Natural killer cell treated with Interleukin-12 subunit alpha and Interleukin-12 subunit beta and Interleukin-15 and Interleukin-18, amount 100 ng/mL, for 72 hours (primary cell): ENCODE measurements at places on chromosomes 2 and 18.

DNA sequence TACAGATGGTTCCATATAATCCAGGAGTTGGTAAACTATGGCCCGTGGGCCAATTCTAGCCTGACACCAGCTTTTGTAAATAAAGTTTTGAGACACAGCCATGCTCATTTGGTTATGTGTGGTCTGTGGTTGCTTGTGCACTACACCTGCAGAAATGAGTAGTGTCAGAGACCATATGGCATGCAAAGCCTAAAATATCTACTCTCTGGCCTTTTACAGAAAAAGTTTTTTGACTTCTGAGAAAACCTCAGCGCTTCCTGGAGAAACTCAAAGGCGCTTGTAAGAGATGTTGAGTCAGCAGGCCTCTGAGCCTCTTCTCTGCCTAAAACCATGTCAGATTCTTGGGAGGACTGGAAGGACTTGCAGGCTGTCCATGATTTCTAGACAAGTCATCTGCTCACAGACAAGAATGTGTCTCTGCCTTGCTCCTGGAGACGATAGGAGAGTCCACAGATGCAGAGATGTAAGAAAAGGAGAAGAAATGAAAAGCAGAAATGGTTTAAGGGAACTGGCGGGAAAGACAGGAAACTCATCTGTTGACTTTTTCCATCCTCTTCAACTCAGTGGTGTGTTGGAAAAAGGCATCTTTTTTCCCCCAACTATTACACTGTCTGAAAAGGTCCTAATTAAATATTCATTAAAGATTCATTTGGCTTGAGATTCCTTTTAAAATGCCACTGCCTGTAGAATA is 5.2 kb downstream of the TTC39C start:
- DNase-seq, result peak; percentile 84

DNA sequence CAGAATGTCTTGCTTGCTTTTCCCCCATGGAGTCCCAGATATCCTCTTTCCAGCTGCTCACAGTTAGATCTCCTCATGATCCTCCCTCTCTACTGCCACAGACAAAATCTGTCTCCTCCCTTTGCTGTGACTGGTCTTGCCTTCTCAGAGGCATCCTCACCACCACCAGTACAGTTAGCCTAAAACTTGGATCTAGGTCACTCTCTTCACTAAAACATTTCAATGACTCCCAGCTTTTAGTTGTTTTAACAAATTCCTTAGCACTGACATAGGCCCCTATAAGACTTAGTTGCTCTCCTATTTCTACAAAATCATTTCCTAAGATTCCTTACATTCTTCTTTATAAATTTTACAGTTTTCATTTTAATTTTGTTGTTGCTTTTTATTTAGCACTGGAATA is 734.2 kb upstream of the CHAC2 start:
- no peak for DNase-seq

GRCh38 chr18:8681196-8681595 is 24.2 kb upstream of the MTCL1 start:
- DNase-seq, result no peak

DNA sequence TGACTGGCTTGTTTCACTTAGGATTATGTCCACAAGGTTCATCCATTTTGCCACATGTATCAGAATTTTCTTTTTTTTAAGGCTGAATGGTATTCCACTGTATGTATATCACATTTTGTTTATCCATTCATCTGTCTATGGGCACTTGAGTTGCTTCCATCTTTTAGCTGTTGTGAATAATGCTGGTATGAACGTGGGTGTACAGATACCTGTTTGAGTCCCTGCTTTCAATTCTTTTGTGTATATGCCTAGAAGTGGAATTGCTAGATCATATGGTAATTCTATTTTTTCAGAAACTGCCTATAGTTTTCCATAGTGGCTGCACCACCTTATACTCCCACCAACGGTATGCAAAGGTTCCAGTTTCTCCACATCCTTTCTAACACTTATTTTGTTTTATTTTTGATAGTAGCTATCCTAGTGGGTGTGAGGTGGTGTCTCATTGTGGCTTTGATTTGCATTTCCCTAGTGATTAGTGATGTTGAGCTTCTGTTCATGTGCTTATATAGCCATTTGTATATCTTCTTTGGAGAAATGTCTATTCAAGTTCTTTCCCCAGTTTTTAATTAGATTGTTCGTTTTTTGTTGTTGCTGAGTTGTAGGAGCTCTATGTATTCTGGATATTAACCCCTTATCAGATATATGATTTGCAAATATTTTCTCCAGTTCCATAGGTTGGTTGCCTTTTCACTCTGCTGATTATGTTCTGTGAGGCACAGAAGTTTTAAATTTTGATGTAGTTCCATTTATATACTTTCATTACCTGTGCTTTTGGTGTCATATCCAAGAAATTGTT is 40.7 kb downstream of the TTC39C start:
- DNase-seq, result no peak

- DNase-seq, result no peak
Measured at GRCh38 chr2:60679036-60679780, 76.9 kb upstream of the PAPOLG start.

DNA sequence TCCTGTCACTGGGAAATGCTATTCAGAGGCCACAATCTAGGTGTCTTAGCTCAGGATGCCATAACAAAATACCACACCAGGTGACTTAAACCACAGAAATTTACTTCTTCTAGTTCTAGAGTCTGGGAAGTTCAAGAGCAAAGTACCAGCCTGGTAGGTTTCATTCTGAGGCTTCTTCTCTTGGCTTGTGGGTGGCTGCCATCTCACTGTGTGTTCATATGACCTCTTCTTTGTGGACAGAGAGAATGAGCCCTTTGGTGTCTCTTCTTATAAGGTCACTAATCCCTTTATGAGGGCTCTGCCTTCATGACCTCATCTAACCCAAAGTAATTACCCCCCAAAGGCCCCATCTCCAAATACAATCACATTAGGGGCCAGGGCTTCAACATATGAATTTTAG is 57.3 kb downstream of the RHOB start:
- DNase-seq, result no peak

DNA sequence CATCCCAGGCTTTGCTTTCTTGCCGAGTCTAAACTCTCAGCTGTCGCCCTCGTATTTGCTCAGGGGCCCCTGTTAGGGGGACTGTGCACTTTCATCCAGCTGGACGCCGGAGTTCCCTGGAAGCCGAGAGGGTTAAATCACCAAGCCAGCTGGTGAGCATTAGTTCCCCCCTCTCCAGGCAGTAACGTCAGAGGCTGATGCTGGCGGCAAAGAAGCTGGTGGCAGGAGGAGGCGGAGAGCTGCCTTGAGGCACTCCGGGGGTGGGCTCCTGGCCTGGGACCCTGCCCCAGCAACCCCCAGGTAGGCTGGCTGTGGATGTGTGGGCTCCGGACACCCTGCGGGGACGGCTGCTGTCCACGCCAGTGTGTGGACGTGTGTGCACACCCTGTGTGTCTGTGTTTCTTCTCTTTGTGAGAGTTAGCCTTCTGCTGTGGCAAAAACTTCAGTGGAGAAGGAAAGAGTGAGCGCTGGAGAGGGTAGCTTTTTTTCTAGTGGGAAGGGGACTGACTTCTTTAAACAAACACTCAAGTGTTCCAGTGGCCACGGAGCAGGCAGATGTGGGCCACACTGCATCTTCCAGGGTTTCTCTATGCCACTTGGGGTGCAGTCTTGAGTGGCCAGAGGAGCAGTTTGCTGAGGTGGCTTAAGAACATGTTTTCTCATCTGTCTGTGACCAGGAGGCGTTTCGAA is 84.7 kb downstream of the GLI2 start:
- DNase-seq, result peak; percentile 59

DNA sequence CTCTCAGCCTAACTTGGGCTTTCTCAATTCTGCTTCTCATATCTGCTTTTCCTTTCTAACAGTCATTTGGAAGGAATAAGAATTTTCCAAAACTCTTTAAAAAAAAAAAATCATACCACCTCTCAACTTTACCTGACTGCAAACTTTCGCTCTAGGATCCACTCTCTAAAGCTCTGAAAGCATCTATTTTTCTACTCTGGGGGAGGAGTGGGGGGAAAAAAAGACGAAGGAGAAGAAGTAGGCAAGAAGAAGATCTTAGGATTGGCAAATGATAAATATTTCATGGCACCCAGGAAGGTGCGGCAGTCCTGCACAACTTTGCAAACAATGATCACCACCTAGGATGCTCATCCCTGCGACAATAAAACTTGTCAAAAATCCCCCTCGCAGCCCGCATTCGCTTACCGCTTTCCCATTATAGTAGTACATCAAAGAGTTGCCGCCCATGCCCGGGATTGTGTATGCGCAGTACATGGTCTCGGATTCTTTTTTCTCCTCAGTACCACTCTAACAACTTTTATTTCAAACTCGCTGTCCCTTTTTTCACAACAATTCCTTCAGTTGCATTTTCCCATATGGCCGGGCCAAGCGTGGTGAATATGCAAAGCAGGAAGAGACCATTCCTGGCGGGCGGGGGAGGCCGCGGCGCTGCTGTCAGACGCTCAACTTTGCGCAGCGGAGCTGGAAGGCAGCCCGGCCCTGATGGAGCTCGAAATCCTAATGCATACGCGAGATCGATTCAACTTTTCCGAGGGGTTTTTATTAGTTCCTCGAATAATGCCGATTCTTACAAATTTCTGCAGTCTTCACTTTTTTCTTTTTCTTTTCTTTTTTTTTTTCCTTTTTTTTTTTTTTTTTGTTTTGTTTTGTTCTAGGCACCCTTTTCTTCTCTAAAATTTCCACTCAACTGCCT is 266.5 kb downstream of the TCF4 start:
- peak; percentile 82 for DNase-seq

GRCh38 chr18:57802213-57803102 is 657 bp downstream of the ATP8B1 start:
- no peak for DNase-seq

- no peak for DNase-seq
Measured at GRCh38 chr2:10514273-10514672, 66.1 kb upstream of the ODC1 start.

DNA sequence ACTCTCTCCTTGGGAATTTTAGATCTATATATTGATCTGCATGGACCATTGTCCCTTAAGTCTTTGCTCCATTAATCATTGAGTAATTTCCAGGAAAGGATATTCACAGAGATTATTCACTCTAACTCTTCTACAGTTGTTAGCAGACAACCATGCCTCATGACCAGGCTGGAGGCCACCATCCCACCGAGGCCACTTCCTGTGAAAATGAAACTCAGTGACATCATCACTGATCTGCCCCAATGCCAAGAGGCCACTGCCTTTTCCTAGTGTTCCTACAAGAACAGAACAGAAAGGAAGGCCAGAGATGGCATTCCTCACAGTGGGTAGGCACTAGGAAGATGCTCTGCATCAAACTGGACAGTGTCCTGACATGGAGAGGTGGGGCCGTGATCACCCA is 161.3 kb downstream of the DTNA start:
- no peak for DNase-seq

DNA sequence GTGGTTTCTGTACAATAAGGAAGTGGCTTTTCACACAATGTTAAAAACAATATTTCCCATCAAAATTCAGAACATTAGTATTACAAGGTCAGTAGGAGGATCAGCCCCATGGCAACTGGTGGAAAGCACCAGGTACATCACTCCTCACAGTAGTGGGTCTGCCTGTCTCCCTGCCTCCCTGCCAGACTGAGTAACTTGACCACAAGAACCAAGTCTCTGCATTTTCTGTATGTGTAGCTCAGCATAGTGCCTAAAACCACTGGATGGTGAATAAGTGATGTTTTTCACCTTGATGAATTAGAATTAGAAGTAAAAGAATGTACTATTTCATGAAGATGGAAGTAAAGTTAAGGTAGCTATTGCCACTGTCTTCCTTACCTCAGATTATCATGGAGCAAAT is 4.1 kb upstream of the WDR7 start:
- DNase-seq, result no peak

- DNase-seq, result no peak
Measured at GRCh38 chr18:2884706-2885285, 38.0 kb downstream of the EMILIN2 start.

DNA sequence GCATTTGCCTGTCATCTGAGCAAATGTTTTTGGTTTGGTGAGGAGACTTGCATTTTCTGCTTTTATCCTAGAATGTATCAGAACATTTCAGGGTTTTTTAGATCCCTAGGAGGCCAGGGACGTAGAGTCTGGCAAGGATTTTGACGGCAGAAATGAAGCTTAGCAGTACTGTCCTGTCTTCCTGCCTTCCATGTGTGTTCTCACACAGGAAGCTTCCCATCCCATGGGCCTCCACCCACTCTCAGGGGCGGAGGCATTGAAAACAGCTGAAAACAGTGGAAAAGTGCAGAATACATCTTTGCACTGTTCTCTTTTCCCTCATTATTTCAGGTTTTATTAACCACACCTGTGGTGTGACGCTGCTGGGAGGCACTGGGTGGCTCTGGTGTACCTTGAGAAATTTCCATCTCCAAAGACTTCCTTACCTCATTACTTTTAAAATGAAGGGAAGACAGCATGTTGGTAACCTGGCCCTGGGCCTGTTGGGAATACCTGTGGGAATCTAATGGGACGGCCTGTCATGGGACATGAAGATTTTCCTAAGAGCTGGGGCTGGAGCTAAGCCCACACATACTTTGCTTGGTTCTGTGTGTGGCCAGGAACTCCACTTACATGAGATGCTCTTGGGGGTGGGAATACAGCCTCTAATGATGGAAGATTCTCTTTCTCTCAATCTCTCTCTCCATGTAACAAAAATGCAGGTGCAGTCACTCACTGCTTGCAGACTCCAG is 20.5 kb downstream of the PCARE start:
- DNase-seq, result no peak

GRCh38 chr2:96734880-96735583 is 4.8 kb downstream of the LMAN2L start:
- no peak for DNase-seq

DNA sequence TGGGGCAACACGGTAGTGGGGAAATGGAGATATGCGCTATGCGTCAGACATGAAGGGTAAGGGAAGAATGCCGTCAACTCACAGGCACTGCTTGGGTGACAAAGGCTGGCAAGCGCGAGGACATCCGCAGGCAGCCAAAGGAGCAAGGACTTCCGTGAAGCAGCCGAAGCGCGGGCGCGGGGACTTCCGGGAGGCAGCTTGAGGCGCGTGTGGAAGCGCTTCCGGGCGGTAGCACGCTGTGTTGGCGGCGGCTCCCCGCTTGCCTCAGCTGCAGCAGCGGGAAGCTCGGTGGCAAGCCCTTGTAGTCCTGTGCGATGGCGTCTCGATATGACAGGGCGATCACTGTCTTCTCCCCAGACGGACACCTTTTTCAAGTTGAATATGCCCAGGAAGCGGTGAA is at the start of gene PSMA8:
PSMA8 (plus strand) TSS at position 218 of the 400 bp plus-strand sequence; CDS start at position 315, 97 bp downstream.
- peak; percentile 83 for DNase-seq

DNA sequence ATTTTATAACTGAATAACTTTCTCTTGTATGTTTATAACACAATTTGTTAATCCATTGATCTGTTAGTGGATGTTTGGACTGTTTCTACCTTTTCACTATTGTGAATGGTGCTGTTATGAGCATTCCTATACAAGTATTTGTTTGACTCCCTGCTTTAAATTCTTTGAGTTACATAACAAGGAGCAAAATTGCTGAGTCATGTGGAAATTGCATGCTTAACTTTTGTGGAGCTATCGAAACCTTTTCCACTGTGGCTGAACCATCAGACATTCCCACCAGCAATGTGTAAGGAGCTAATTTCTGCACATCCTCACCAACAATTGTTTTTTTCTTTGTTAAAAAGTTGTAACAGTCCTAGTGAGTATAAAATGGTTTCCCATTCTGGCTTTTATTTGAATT is 415.5 kb downstream of the CBLN2 start:
- DNase-seq, result no peak
